Liver (tissue), 10 donors: ENCODE measurements at places on chromosomes 3 and 15. TPM values are rescaled to one million over a fixed set of nuclear protein-coding genes. Genes with fewer than 3 reads are reported as not detected.

GRCh38 chr3:189053322-189053721 lies 118.4 kb upstream of the TPRG1 start:
- H3K27me3 ChIP-seq = no peaks in the 10 kb centered on the region
- H3K4me3 ChIP-seq = no peak overlapping the region
- DNase-seq = no peak
- no peaks in the 10 kb centered on the region for H3K4me1 ChIP-seq

DNA sequence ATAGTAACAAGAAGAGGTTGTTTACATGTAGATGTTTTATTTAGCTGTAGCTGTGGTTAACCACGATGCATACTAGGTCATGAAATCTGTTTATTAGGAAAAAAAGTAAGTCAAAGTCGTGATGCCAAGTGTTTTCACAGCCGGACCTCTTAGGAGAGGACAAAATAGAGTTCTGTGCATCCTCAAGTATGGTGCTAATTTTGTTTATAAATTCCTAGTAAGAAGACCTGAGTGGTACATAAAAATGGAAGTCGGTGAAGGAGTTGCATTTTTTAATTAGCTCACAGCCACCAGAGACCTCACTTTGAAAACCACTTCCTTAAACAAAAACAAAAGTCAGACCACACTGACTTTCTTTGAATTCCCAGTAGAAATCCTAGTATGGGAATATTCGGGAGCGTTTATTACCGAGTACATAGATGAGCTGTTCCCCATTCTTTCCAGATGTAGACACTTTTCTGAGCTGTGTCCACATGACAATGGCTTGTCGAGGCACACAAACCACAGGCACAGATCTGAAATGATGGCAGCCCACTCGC lies 143.6 kb upstream of the UBE2E1 start:
- H3K4me3 ChIP-seq = no peak overlapping the region
- no peaks in the 10 kb centered on the region for H3K4me1 ChIP-seq
- H3K36me3 ChIP-seq = no peaks in the 10 kb centered on the region
- H3K27me3 ChIP-seq = no peaks in the 10 kb centered on the region
- H3K27ac ChIP-seq = no peak overlapping the region

GRCh38 chr3:181725830-181726229 lies 14.1 kb downstream of the SOX2 start:
- no peak overlapping the region for H3K4me3 ChIP-seq
- H3K4me1 ChIP-seq = peaks cover 20% of the 10 kb centered on the region
- H3K27ac ChIP-seq = no peak overlapping the region
- H3K27me3 ChIP-seq = peaks cover 9% of the 10 kb centered on the region
- no peak for DNase-seq
- H3K36me3 ChIP-seq = no peaks in the 10 kb centered on the region

GRCh38 chr3:197260491-197261163 lies 37.8 kb downstream of the DLG1 start:
- no peaks in the 10 kb centered on the region for H3K36me3 ChIP-seq
- no peaks in the 10 kb centered on the region for H3K27me3 ChIP-seq
- H3K4me1 ChIP-seq = no peaks in the 10 kb centered on the region
- H3K4me3 ChIP-seq = no peak overlapping the region

MED12L gene
- total RNA-seq = 2.1 TPM

- no peak overlapping the region for H3K4me3 ChIP-seq
- DNase-seq = no peak
- no peaks in the 10 kb centered on the region for H3K27me3 ChIP-seq
Observed at GRCh38 chr3:169619793-169620192, 43.7 kb downstream of the MECOM start.

- no peak overlapping the region for H3K27ac ChIP-seq
- no peak for DNase-seq
- peaks cover 4% of the 10 kb centered on the region for H3K4me1 ChIP-seq
Observed at GRCh38 chr3:46615050-46615775, 2.9 kb downstream of the FAM240A start.

GRCh38 chr15:32951736-32952464 lies 234.1 kb downstream of the GREM1 start:
- no peak overlapping the region for H3K27ac ChIP-seq
- no peak for DNase-seq
- H3K27me3 ChIP-seq = no peaks in the 10 kb centered on the region
- H3K4me1 ChIP-seq = no peaks in the 10 kb centered on the region
- no peak overlapping the region for H3K4me3 ChIP-seq
- H3K36me3 ChIP-seq = no peaks in the 10 kb centered on the region

DNA sequence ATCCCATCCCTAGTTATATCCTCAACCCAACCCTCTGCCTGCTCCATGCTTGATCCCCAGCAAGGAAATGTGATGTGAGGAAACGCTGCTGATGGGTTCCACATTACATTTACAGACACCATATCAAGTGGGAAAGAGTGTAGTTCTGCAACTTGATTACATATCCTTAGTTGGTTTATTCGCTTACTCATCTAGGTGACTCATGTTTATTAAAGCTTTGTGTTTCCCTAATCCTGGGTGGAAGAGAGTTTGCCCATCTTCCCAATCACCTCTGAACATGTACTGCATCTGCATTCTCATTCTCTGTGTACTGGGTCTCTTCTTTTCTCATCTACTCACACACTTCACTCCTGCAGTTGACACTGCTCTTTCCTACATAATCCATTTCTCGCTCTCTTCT lies 91.7 kb upstream of the PDZRN3 start:
- no peaks in the 10 kb centered on the region for H3K36me3 ChIP-seq
- H3K27me3 ChIP-seq = no peaks in the 10 kb centered on the region
- DNase-seq = no peak
- no peaks in the 10 kb centered on the region for H3K4me1 ChIP-seq
- no peak overlapping the region for H3K27ac ChIP-seq

DNA sequence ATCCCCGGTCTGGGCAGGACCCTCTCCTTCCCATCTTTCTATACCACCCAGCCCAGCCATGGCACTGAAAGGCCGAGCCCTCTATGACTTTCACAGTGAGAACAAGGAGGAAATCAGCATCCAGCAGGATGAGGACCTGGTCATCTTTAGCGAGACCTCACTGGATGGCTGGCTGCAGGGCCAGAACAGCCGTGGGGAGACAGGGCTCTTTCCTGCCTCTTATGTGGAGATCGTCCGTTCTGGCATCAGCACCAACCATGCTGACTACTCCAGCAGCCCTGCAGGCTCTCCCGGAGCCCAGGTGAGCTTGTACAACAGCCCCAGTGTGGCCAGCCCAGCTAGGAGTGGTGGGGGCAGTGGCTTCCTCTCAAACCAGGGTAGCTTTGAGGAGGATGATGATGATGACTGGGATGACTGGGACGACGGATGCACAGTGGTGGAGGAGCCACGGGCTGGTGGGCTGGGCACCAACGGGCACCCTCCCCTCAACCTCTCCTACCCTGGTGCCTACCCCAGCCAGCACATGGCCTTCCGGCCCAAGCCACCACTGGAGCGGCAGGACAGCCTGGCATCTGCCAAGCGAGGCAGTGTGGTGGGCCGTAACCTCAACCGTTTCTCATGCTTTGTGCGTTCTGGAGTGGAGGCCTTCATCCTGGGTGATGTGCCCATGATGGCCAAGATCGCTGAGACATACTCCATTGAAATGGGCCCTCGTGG lies 1.5 kb downstream of the SNX33 start:
- H3K4me3 ChIP-seq = peak overlapping the region; percentile 81
- H3K27me3 ChIP-seq = no peaks in the 10 kb centered on the region
- H3K27ac ChIP-seq = peak overlapping the region; percentile 96
- H3K4me1 ChIP-seq = peaks cover 38% of the 10 kb centered on the region
- no peaks in the 10 kb centered on the region for H3K36me3 ChIP-seq
- DNase-seq = no peak

CLEC3B gene
- total RNA-seq = 8.9 TPM

DNA sequence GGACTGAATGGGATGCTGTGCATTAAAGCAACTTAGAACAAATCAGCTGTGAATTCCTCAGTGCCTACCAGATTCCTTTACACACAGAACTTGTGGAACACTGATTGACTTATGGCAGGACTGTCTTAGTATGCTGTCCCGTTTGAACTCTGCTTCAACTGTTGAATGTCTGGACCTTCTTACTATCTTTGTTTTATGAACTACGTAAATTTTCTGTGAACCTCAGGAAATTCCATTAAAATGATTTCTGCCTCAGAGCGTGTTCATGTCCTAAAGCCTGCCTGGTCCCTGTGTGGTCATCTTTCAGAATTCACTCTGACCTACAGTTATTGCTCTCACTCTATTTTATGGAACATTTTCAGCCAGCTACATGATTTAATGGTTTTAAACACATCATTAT lies 29.4 kb upstream of the FBN1 start:
- no peaks in the 10 kb centered on the region for H3K27me3 ChIP-seq
- H3K4me3 ChIP-seq = no peak overlapping the region
- H3K27ac ChIP-seq = no peak overlapping the region
- H3K4me1 ChIP-seq = no peaks in the 10 kb centered on the region
- no peak for DNase-seq
- H3K36me3 ChIP-seq = no peaks in the 10 kb centered on the region

DNA sequence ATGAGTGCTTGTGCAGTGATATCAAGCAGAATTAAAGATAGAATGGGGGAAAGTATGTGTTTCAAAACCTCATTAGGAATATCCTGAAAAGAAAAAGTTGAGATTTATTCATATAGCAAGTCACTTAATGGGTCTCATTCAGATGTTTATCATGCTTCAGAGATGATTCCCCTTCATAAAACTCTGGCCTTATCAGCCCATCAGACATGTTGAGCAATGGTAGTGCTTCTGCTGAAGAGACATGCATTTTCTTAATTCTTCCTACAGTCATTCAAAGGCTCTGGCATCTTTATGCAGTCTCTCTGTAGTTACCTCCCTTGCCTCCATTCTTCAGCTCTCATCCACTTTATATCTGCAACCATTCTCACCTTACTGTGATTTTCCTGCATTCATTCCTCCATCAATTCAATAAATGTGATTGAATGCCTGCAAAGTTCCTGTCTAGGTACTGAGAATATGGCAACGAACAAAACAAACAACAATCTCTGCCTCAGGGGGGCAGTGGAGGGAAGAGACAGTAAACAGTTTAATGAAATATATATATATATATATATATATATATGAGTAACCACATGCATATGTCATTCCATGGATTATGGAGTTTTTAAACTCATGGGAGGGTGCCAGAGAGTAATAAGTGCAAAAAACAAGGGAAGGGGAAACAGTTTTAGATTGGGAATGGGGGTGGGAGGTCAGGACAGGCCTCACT lies 138.5 kb downstream of the NECTIN3 start:
- no peak for DNase-seq
- H3K27ac ChIP-seq = no peak overlapping the region
- no peaks in the 10 kb centered on the region for H3K4me1 ChIP-seq
- H3K36me3 ChIP-seq = no peaks in the 10 kb centered on the region
- H3K4me3 ChIP-seq = no peak overlapping the region
- no peaks in the 10 kb centered on the region for H3K27me3 ChIP-seq
